C1 segment of cervical spinal cord (tissue), 14 donors: ENCODE measurements at places on chromosomes 4 and X.

GRCh38 chr4:25926462-25926861, 12.4 kb downstream of the SMIM20 start:
- peak; percentile 47 for DNase-seq

GRCh38 chr4:126604268-126604867, 1028.4 kb upstream of the INTU start:
- no peak for DNase-seq

- no peak for DNase-seq
Observed at GRCh38 chr4:143768007-143768591, 67.6 kb upstream of the FREM3 start.

DNA sequence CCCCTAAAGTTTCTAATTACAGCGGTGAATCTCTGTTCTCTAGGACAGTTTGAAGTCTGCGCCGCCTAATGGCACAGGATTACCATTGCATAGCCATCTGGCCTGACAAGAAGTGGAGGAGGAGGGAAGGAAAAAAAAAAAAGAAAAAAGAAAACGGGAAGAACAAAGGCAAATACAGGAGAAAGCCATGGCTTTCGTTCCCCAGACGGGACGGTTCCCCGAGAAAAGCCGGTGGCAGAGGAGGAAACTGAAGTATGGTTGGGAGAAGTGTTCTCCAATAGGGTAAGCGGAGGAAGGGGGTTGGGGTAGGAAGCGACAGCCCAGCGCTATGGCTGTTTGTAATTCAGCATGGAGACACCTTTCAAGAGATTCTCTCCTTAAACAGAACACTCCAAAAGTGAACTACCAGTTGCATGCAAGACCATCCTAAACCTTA, 80.8 kb downstream of the HMGN5 start:
- peak; percentile 1 for DNase-seq

DNA sequence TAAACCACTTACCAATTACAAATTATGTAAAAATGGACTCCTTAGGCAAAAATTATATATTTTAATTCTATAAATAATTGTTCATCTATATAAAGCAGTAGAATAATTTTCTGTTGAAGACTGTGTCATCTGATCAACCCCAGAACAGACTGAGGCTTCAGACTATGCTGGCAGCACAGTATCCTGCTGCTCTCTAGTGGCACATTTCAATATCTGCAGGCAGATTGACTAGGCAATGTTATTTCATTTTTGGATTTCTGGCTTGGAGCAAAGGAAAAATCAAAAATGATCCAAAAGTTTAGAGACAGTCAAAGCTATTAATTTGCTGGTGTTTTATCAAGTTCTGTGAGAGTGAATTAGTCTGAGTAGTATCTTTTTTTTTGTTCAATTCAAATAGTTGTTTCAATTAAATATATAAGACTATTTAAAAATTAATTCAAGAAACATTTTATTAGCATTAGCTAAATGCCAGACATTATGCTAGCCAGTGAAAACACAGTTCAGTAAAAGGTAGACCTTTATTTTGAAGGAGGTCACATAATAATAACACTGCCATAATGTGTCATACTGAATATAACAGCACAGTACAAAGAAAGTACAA, 21.3 kb upstream of the SULT1E1 start:
- no peak for DNase-seq

GRCh38 chr4:174255786-174256185, 27.7 kb downstream of the FBXO8 start:
- no peak for DNase-seq

GRCh38 chr4:77994194-77994721, 62.9 kb upstream of the FRAS1 start:
- no peak for DNase-seq

DNA sequence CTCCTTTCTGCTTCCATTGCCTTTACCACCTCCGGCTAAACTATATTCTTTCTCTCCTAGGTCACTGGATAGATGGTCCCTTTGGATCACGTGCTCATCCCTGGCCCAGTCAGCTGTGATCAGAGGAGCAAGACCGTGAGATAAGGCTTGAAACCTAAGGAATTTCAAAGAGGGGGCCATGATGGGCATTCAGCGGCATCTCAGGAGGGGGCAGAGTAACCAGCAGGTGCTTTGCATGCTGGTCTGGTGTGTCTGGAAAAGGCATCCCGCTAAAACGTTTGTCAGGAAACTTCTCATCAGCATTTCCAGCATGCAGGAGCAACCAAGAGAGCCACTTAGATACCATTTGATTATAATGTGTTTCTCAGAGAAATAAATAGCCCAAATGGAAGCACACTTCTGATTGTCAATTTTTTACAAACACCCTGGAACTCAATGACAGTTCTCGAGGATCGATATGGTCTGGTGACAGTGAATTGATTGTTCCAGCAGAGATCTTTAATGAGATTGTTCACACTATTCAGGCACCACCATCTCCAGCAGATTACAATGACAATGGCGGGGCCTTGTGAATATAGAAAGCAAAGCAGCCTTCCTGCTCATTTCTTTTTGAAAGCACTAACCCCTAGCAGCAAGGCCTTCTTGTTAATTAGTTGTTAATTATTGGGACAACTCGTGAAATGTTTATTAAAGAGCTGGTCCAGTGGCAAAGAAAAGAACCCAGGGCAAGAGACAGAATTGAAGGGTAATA, 327.1 kb downstream of the PTTG2 start:
- no peak for DNase-seq

- no peak for DNase-seq
Observed at GRCh38 chrX:134144231-134144630, 92.8 kb upstream of the CCDC160 start.

GRCh38 chr4:83677656-83678055, 141.7 kb downstream of the GPAT3 start:
- DNase-seq, result no peak

DNA sequence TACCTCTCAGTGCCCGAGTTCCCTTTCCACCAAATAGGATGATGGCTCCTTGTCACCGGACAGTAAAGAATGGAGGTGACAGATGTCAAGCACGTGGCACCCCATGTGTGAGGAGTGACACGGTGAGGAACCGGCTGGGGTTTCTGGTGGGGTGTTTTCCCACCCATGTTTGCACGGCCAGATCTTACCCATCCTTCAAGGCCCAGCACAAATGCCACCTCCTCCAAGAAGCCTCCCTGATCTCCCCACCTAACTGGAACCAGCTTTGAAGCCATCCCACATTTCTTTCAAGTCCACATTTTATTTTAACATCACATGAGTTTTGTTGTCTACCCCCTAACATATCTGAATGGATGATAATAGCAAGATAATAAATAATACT, 63.0 kb downstream of the WFS1 start:
- DNase-seq, result no peak

- no peak for DNase-seq
Observed at GRCh38 chr4:188779581-188779980, 640.3 kb downstream of the TRIML1 start.

GRCh38 chrX:78622831-78623230, 36.3 kb downstream of the RTL3 start:
- no peak for DNase-seq

- no peak for DNase-seq
Observed at GRCh38 chr4:79325864-79326328, at the start of gene NAA11. TSS of gene NAA11 (minus strand) at chr4:79326061. CDS start at chr4:79325877, 184 bp downstream.

DNA sequence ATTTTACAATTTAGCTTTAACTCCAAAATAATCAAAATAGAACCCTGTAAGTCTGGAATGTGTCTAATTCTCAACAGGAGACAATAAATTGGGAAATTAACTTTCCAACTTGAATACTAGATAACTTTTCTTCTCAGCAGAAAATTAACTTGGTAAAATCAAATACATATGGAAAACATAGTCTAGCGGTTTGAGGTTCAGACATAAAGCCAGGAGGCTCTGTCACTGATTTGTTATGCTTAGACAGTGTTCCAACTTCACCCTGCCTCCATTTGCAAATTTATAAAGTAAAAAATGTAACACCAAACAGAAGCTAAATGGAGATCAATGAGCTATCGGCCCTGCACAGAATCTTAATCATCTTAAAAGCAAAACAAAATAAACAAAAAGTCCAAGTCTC, 46.3 kb downstream of the TBCK start:
- no peak for DNase-seq

GRCh38 chrX:26597981-26598380, 382.0 kb downstream of the MAGEB5 start:
- no peak for DNase-seq

GRCh38 chrX:49233887-49234555, 881 bp upstream of the CACNA1F start:
- DNase-seq, result no peak

DNA sequence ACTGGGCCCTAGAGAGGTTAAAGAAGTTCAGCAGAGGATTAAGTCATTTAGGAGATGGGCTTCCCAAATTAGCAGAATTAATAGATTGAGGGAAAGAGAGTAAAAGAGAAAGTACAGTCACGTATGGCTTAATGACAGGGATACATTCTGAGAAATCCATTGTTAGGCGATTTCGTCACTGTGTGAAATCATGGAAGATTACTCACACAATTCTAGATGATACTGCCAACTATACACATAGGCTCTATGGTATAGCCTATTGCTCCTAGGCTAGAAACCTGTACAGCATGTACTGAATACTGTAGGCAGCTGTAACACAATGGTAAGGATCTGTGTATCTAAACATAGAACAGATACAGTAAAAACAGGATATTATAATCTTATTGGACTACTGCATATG, 180.6 kb downstream of the RNF150 start:
- DNase-seq, result no peak

- DNase-seq, result no peak
Observed at GRCh38 chrX:148593987-148594386, 93.6 kb downstream of the AFF2 start.

GRCh38 chr4:146439437-146439836, 82.3 kb downstream of the SLC10A7 start:
- no peak for DNase-seq

GRCh38 chr4:6275898-6276806, 6.5 kb downstream of the WFS1 start:
- peak; percentile 31 for DNase-seq

DNA sequence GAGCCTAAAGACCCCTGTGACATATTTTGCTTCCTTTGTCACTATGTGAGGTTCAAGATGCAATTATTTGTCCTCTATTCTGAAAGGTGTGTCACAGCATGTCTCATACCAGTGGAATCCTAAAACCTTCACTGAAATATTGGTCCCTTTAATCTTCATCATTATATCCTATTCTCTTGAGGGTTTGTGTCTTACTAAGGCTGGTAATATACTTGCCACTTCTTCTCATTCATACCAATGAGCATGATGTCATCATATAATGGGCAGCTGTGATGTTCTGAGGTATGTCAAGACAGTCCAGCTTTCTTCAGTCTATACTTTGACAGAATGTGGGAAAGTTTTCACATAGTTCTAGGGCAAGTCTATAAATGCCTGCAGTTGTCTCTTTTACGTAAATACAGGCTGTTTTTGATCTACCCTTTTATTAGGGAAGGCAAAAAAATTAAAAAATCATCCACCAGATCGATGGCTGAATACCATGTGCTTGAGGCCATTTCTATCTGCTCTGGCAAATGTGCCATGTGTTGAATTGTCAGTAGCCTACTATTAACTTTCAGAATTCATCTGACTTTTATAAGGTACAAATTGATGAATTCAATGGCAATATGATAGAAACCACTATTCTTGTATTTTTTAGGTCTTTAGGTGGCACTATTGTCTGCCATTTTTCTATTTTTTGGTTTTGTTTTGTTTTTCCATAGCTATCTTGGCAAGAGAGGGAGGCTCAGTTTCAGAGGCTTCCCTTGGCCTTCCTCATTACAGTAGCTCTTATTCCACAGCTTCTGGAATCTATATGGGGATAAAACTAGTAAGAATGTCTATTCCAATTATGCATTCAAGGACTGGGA, 209.0 kb downstream of the PPARGC1A start:
- no peak for DNase-seq

DNA sequence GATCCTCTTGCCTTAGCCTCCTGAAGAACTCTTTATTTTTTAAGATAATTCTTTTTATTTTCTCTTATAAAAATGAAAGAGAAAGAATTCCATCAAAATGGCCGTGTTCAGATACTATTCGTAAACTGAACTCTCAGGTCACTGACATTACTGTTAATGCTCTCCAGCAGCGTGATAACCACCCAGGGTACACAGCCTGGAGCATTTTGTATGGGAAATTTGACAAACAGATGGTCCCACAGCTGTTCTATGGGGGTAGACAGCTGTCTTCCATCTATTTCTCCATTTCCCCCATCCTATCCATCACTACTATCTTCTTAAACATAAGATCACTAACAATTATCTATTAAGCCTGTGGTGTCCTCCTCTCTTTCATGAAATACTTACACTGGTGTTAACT, 47.8 kb downstream of the SYNPO2 start:
- no peak for DNase-seq

- peak; percentile 10 for DNase-seq
Observed at GRCh38 chrX:132491191-132491590, 2.4 kb upstream of the MBNL3 start.

DNA sequence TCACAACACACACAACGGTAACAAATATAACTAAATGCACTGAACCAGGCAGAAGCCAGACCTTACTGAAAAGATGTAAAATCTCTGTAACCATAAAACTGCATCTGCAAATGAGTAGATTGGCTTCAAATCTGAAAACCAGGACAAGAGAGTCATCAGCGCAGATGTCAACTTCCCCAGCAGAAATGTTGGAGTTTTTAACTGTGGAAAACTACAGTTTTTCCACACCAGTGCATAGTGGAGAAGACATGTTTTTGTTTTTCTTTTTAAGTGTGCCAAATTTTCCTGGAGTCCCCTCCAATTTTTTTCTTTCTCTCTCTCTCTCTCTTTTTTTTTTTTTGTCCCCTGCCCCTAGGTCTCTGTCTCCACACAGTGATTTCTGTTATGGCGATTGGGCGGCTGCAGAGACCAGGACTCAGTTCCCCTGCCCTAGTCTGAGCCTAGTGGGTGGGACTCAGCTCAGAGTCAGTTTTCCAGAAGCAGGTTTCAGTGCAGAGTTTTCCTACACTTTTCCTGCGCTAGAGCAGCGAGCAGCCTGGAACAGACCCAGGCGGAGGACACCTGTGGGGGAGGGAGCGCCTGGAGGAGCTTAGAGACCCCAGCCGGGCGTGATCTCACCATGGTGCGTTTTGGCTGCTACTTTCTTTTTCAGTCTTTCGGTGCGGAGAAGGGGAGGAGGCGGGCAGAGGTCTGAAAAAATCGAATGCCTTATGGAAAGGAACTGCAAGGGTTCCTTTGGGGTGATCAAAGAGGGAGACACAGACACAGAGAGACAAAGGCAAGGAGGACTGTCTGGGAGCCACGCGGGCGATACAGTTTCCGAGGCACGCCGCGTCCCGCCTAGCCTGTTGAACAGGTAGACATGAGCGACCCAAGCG, at the start of gene GUCY1A1:
GUCY1A1 (plus strand) TSS at position 505 of the 878 bp plus-strand sequence. CDS start 30,020 bp downstream, outside the sequence.
- DNase-seq, result no peak
